ENCODE measurements at places on chromosomes 7 and 10.

- peak overlapping the region; percentile 61 for H3K4me3 ChIP-seq
- peaks cover 10% of the 10 kb centered on the region for H3K36me3 ChIP-seq
- H3K4me1 ChIP-seq, result peaks cover 32% of the 10 kb centered on the region
- peaks cover 2% of the 10 kb centered on the region for H3K27me3 ChIP-seq
Observed at GRCh38 chr10:90871279-90871765, 452 bp upstream of the RPP30 start.

GRCh38 chr10:107859065-107859464, 694.6 kb upstream of the SORCS1 start:
- H3K4me3 ChIP-seq, result no peak overlapping the region
- H3K36me3 ChIP-seq, result no peaks in the 10 kb centered on the region
- H3K4me1 ChIP-seq, result no peaks in the 10 kb centered on the region
- H3K27me3 ChIP-seq, result no peaks in the 10 kb centered on the region

GRCh38 chr10:42744134-42744701, 38.4 kb upstream of the BMS1 start:
- no peak overlapping the region for H3K27ac ChIP-seq
- H3K4me3 ChIP-seq, result no peak overlapping the region
- no peaks in the 10 kb centered on the region for H3K27me3 ChIP-seq
- no peak for DNase-seq
- no peaks in the 10 kb centered on the region for H3K36me3 ChIP-seq

- H3K36me3 ChIP-seq, result peaks cover 21% of the 10 kb centered on the region
- no peak for DNase-seq
- peaks cover 28% of the 10 kb centered on the region for H3K4me1 ChIP-seq
- no peaks in the 10 kb centered on the region for H3K27me3 ChIP-seq
- H3K27ac ChIP-seq, result peak overlapping the region; percentile 56
- no peak overlapping the region for H3K4me3 ChIP-seq
Observed at GRCh38 chr10:113093188-113094113, 143.4 kb downstream of the TCF7L2 start.

- no peak overlapping the region for H3K4me3 ChIP-seq
- no peak for DNase-seq
- no peaks in the 10 kb centered on the region for H3K4me1 ChIP-seq
- no peaks in the 10 kb centered on the region for H3K27me3 ChIP-seq
- no peak overlapping the region for H3K27ac ChIP-seq
Observed at GRCh38 chr7:150335108-150335773, 6.2 kb downstream of the RARRES2 start.

- H3K36me3 ChIP-seq, result no peaks in the 10 kb centered on the region
- no peak overlapping the region for H3K4me3 ChIP-seq
- no peaks in the 10 kb centered on the region for H3K4me1 ChIP-seq
- peaks cover 3% of the 10 kb centered on the region for H3K27me3 ChIP-seq
- no peak for DNase-seq
Observed at GRCh38 chr10:85557077-85557476, 809.5 kb downstream of the GRID1 start.

GRCh38 chr7:85186521-85187241, at the start of gene SEMA3D:
Gene SEMA3D, minus strand, starts transcription at chr7:85187056. Its CDS starts 65,165 bp downstream, at chr7:85121891.
- H3K36me3 ChIP-seq, result no peaks in the 10 kb centered on the region
- H3K27me3 ChIP-seq, result no peaks in the 10 kb centered on the region
- DNase-seq, result no peak
- no peaks in the 10 kb centered on the region for H3K4me1 ChIP-seq
- H3K27ac ChIP-seq, result no peak within 1 kb of the TSS

- H3K27ac ChIP-seq, result no peak overlapping the region
- no peaks in the 10 kb centered on the region for H3K4me1 ChIP-seq
- H3K36me3 ChIP-seq, result no peaks in the 10 kb centered on the region
- DNase-seq, result no peak
- no peaks in the 10 kb centered on the region for H3K27me3 ChIP-seq
Observed at GRCh38 chr10:132185601-132186487, 904 bp upstream of the DPYSL4 start.

DNA sequence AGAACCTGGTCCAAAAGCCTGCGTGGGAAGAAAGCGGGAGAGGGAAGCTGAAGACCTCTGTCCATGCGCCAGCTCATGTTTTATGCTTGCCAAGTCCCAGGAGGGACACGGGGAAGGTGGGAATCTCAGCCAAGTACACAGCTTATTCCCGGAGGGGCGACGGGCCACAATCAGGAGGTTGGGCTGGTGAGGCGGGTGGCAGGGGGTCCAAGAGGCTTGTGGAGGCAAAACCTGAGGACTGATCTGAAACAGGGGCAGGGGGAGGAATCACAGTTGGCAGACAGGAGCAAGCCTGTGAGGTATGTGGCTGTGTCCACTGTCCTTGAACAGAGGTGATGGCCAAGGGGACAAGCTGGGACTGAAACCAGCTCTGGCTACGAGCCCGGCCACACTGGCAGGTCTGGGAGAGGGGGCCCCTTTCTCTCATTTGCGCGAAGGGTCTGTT, 38.0 kb upstream of the LEP start:
- no peak for DNase-seq
- H3K36me3 ChIP-seq, result no peaks in the 10 kb centered on the region
- H3K27me3 ChIP-seq, result no peaks in the 10 kb centered on the region
- no peak overlapping the region for H3K27ac ChIP-seq

DNA sequence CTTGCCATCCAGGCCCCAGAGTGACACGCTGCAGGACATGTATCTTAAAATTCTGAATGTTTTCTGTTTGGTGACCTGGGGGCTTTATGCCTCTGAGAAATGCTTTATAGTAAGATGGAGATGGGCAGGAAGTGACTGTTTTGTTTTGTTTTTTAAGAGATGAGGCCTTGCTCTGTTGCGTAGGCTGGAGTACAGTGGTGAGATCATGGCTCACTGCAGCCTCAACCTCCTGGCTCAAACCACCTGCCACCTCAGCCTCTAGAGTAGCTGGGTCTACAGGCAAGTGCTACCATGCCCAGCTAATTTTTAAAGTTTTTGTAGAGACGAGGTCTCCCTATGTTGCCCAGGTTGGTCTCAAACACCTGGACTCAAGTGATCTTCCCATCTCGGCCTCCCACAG, 20.6 kb downstream of the ZNF777 start:
- H3K27me3 ChIP-seq, result no peaks in the 10 kb centered on the region
- H3K4me1 ChIP-seq, result 0 out of 2 replicates have a peak, but pooled peaks cover 2% of the 10 kb centered on the region
- H3K36me3 ChIP-seq, result peaks cover 41% of the 10 kb centered on the region

DNA sequence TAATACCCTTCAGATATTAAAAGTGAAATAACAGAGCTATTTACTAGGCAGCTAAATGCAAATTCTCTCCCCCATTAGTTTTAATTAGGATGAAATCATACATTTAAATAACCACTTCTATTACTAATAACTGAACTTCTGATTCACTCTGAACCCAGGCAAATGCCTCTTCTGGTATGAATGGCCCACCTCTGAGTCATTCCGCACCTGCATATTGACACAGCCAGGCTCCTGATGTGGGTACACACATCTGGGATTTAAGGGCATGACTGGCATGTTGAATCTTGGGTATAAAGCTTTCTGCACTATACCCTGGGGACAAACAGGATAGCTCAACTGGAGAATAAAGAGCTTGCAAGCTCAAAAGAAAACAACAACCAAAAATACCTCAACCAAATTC, 140.9 kb downstream of the AUTS2 start:
- no peak overlapping the region for H3K4me3 ChIP-seq
- no peaks in the 10 kb centered on the region for H3K27me3 ChIP-seq
- peak overlapping the region; percentile 70 for H3K27ac ChIP-seq
- peaks cover 44% of the 10 kb centered on the region for H3K4me1 ChIP-seq
- peak; percentile 56 for DNase-seq

GRCh38 chr10:122186816-122187810, 84.0 kb upstream of the BTBD16 start:
- H3K27me3 ChIP-seq, result peaks cover 8% of the 10 kb centered on the region
- H3K27ac ChIP-seq, result no peak overlapping the region

DNA sequence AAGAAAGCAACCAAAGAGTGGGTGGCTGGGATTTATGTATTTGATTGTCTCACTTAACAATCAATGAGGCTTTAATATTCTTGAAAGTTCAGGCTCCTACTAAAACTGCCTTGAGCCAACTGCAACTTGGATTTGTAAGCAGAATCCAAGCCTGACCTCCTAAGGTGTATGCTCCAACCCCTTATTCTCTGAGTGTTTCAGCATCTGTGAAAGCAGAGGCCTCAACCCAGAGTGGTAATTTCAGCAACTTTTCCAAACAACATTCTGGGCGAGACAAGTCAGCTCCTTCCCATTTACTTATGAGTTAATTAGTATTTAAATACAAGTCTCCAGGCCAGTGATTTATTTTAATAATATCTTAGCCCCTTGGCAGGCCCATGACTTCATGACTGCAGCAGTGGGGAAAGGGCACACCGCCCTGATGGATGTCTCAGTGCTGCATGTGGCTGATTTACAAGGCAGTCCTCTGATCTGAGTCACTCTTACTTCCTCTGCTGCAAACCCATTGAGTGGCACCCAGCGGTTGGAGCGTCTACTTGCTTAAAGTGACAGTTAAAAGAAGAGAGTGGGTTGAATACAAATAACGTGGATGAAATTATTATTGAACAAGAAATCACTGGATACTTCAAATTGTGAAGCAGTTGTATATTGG, 209.1 kb downstream of the TRIL start:
- no peak overlapping the region for H3K27ac ChIP-seq
- peak; percentile 4 for DNase-seq
- H3K4me1 ChIP-seq, result no peaks in the 10 kb centered on the region
- no peak overlapping the region for H3K4me3 ChIP-seq
- H3K36me3 ChIP-seq, result no peaks in the 10 kb centered on the region

GRCh38 chr10:59954296-59954695, 47.9 kb upstream of the CCDC6 start:
- no peak overlapping the region for H3K4me3 ChIP-seq
- H3K36me3 ChIP-seq, result no peaks in the 10 kb centered on the region
- no peak for DNase-seq
- no peak overlapping the region for H3K27ac ChIP-seq
- H3K4me1 ChIP-seq, result no peaks in the 10 kb centered on the region
- no peaks in the 10 kb centered on the region for H3K27me3 ChIP-seq

GRCh38 chr10:6753644-6754043, 173.6 kb upstream of the PRKCQ start:
- no peaks in the 10 kb centered on the region for H3K36me3 ChIP-seq
- peaks cover 20% of the 10 kb centered on the region for H3K27me3 ChIP-seq
- H3K4me1 ChIP-seq, result no peaks in the 10 kb centered on the region
- DNase-seq, result no peak
- H3K27ac ChIP-seq, result no peak overlapping the region
- no peak overlapping the region for H3K4me3 ChIP-seq

GRCh38 chr7:107867858-107868466, 23.0 kb upstream of the DLD start:
- H3K4me1 ChIP-seq, result no peaks in the 10 kb centered on the region
- no peak overlapping the region for H3K4me3 ChIP-seq
- no peak for DNase-seq
- H3K27ac ChIP-seq, result no peak overlapping the region
- H3K36me3 ChIP-seq, result no peaks in the 10 kb centered on the region
- peaks cover 6% of the 10 kb centered on the region for H3K27me3 ChIP-seq

DNA sequence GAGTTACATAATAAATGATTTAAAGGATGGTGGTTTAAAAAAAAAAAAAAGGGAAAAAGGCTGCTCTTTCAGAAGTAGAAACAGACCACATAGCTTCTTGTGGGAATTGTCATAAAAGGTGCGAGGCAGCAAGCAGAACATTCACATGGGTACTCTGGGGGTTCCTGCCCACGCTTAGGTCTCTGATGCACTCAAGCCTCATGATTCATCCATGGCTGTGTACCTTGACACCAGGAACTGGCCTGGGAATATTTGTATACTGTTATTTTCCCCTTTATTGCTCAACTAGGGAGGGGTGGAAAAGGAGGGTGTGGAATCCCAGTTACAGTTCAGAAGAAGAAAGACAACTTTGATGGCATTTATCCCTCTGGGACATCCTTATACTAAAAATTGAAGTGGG, 4.0 kb downstream of the PON2 start:
- H3K4me3 ChIP-seq, result no peak overlapping the region
- no peak for DNase-seq
- no peaks in the 10 kb centered on the region for H3K27me3 ChIP-seq
- no peak overlapping the region for H3K27ac ChIP-seq

DNA sequence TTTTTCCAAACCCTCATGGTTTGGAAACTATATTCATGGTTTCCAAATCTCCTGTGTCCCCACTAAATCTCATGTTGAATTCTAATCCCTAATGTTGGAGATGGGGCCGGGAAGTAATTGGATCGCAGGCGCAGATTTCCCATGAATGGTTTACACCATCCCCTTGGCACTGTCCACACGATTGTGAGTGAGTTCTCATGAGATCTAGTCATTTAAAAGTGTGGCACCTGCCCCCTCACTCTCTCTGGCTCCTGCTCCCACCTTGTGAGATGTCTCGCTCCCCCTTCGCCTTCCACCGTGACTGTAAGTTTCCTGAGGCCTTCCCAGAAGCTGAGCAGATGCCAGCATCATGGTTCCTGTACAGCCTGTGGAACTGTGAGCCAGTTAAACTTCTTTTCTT, 3.3 kb upstream of the MTPAP start:
- H3K4me3 ChIP-seq, result no peak overlapping the region
- no peaks in the 10 kb centered on the region for H3K36me3 ChIP-seq
- no peak for DNase-seq
- H3K27me3 ChIP-seq, result no peaks in the 10 kb centered on the region
- H3K4me1 ChIP-seq, result peaks cover 18% of the 10 kb centered on the region
- no peak overlapping the region for H3K27ac ChIP-seq

DNA sequence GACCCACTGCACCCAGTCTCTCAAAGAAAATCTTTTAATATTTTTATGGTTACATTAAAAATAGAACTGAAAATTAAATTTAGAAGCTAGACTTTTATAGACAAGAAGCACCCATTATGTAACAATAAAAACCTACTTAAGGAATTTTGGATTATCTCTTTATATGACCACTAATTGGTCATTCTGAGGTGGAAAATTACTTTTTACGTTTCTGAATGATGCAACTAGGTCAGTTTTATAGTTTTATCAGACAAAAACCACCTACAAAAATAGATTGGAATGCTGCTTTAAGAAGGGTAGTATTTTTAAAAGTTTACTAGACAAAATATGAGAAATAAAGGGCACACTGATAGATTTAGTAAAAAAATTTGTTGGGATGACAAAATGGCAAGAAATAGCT, 16.5 kb downstream of the SYPL1 start:
- H3K27me3 ChIP-seq, result no peaks in the 10 kb centered on the region
- peaks cover 87% of the 10 kb centered on the region for H3K36me3 ChIP-seq
- H3K4me1 ChIP-seq, result 0 out of 2 replicates have a peak, but pooled peaks cover under 1% of the 10 kb centered on the region
- H3K27ac ChIP-seq, result no peak overlapping the region

- no peak for DNase-seq
- H3K27me3 ChIP-seq, result no peaks in the 10 kb centered on the region
Observed at GRCh38 chr10:122127943-122128342, 139.0 kb downstream of the TACC2 start.

DNA sequence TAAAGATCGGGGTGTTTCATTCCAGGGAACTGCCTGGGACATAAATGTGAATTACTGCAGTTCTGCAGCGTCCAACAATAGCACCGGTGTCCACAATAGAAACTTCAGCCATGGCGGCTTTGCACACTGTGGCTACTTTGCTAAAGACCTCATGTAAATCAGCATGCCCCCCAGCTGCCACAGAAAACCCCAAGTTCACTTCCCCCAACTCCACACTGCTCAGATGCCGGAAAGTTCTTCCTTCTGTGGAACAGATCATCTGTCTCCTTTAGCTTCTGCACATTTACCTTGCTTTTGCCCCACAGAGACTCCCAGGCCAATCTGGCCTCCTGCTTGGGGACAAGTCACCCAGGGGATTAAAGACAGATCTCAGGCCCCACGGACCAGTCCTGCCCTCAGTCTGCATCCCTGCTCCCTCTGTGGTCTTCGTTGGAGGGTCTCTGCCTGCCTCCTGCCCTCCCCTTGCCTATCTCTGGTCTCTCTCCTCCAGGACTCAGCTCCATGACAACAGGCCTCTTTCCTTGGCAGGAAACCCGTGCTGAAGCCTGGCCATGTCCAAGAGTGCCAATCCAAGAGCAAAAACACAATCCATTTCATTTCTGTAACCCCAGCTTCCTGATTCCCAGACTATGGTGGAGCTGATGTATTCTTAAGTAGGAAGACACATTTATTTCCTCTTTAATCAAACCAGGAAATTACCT, 403.2 kb downstream of the RPS24 start:
- H3K27ac ChIP-seq, result no peak overlapping the region
- no peak overlapping the region for H3K4me3 ChIP-seq
- no peak for DNase-seq
